ENCODE measurements at places on chromosomes 12 and 14.

GRCh38 chr12:50058743-50059312, 1.4 kb downstream of the ASIC1 start:
- no peak for DNase-seq

- DNase-seq: peak; percentile 23
These were observed 243.2 kb downstream of the CACNA1C start for GRCh38 chr12:2295941-2296461.

DNA sequence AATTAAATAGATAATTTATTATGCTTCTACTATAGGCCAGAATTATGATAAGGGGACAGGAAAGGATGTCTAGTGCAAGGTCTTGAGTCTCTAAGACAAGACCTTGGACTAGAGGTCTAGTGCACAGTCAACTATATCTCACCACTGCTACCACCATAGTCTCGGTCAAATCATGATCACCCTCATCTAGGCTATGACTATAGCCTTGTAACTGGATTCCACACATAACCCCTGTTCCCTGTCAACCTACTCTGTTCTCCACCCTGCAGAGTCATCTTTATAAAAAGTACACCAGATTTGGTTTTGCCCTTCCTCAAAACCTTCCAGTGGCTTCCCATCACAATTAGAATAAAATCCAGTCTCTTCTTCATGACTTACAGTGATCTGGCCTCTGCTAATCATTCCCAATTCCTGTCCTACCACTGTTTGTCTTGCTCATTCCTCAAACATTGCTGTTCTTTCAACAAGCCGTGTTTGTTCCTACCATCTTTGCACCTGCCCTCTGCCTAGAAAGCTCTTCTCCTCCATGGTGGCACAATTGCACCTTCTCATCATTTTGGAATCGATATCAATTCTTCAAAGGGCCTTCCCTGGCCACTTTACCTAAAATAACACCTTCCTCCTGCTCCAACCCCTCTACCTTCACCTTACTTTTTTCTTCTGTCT, 169.4 kb downstream of the FOXN3 start:
- DNase-seq: no peak

DNA sequence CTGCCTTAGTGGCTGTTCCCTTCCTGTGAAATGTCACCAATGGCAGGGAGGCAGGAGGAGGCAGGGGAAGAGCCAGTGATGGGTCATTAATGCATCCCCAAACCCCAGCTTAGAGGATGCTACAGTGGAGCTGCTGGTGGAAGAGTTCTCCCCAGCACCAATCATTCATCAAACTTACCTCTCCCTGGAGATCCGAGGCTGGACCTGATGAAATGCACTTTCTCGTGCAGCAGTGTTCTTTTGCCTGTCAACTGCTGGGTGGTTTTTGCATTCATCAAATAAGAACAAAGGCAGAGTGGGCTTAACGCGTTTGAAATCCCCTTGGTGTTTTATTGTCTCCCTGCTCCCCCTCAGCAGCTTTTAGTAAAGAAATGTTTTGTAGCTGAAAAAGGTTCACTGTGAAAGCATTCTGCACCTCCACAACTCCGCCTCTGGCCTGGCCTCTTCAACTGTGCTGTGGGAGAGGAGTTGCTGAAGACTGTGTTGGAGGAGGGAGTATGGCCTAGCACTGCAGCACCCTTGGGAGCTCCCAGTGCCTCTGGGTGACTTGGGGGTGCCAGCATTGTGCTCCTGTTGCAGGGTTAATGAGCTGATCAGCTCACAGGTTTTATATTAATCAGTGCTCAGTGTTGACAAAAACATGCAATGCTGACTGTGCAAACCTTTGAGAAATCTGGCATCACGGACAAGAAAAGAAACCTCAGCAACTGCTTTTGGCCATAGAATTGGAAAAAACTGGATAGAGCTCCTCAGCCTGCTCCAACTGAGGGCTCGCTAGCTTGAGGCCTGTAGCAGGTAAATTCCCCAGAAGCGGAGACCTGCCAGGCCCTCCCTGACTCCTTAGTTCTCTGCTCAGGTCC, 14.4 kb downstream of the TSPAN9 start:
- DNase-seq: no peak

DNA sequence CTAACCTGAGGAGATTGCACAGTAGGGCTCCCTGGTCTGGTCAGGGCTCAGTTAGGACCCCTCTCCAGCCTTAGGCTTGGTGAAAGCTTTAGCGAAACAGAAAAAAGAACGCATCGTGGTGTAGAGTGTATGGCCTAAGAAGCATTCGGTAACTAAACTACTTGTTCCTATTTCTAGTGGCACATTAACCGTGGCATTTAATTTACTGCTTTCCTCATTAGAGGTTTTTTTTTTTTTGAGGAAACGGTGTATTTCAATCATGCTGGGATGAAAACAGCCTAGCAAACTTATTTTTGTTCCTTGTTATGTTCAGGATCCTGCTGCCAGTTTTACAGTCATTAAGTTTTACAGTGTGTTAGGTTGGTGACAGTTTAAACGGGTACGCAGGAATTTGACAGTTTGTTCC, 518 bp upstream of the OSBPL8 start:
- peak; percentile 52 for DNase-seq

DNA sequence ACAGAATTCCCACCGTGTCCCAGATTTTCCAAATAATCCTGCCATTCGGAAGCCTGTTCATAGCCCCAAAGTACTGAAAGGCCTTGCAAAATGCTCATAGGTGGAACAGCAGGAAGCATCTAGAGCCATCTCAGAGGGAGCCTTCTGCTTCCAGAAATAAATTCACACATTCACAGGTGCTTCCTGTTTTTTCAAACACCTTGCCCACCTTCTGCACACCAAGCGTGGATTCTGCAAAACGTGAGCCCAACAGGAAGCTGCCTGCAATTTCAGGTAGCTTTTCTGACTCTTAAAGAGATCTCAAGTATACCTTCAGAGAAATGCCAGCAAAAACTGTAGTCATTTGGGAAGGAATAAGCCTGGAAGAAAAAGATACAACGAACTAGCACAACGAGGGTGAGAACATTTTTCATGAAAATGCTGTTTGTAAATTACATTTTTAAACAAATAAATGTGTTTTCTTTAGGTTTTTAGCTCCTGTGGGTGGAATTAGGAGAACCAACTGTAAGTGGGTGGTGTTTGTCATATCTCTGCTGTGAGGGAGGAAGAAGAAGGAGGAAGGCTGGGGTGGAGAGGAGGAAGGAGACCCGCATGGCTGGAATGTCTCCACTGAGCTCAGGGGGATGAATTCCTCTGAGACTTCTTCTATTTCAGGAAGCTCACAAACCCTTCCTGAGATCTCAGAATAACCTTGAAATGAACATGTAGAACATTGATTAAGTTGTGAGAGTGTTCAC, at the start of gene IFNG-AS1:
TSS of gene IFNG-AS1 (plus strand) at position 264 of the 737 bp plus-strand sequence.
- no peak for DNase-seq

GRCh38 chr14:55116246-55117030, 12.6 kb upstream of the LGALS3 start:
- DNase-seq: no peak

DNA sequence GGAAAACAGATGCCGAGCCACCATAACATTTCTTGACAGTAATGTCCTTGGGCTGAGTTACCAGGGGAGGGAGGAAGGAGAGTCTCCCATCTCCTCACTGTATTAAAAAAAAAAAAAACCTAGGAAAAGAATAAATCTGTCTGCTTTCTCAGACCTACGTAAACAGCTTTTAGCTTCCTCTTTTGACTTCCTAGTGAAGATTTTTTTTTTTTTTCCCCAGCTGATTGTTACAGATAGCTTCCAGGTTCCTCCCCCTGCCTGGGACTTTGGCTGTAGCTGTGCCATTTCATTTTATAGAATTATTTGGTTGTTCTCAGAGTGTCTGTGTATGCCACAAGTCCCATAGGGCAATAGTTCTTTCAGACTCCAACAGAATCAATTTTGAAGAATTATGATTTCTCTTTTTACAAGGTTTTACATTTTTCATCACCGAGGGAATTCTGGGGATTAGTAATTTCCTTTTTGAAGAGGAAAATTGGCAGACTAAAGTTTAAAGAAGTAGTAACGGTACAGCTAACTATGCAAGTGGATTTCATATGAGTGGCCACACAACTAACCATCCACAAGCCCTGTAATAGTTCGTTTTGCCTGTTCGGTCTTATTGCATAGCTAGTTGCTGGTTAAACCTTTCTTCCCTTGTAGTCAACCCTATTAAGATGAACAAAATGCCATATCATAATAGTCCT, 23.1 kb upstream of the GNS start:
- peak; percentile 79 for DNase-seq

- DNase-seq: no peak
These were observed 1276.3 kb downstream of the TMEM121 start for GRCh38 chr14:106802413-106803364.

- DNase-seq: no peak
These were observed 5.2 kb downstream of the FOXA1 start for GRCh38 chr14:37589715-37590427.

DNA sequence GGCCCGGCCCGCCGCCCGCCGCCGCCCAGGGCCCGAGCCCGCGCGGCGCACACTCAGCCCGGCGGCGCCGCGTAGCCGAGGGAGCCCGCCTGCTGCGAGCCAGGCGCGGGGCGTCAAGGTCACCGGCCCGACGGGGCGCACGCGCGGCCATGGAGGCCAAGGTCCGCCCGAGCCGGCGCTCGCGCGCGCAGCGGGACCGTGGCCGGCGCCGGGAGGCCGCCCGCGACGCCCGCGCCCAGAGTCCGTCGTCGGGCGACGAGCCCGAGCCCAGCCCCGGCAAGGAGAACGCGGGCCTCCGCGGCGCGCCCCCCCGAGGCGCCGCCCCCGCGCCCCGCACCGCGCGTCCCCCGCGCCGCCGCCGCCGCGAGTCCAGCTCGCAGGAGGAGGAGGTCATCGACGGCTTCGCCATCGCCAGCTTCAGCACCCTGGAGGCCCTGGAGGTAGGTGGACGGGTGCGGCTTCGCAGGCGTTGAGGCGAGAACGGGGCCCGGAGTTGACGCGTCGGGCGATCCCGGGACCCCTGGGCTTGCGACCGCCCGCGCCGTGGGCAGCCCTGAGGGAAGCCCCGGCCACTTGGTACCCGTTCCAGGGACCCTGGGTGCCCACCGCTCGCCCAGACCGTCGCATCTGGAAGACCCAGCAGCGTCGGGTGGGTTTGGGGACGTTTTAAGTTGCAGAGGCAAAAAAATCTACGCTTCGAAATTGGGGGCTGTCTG, 629 bp downstream of the FBRSL1 start:
- no peak for DNase-seq

GRCh38 chr14:30195941-30196340, 268.3 kb upstream of the PRKD1 start:
- DNase-seq: peak; percentile 37

- no peak for DNase-seq
These were observed 21.1 kb downstream of the ENTPD5 start for GRCh38 chr14:73997944-73998447.

- DNase-seq: no peak
These were observed 7.6 kb downstream of the YBX3 start for GRCh38 chr12:10715491-10715890.

GRCh38 chr12:132161796-132162507, 17.7 kb downstream of the NOC4L start:
- DNase-seq: no peak

GRCh38 chr12:127480775-127481314, 786.1 kb upstream of the TMEM132C start:
- DNase-seq: no peak

- DNase-seq: no peak
These were observed 59.6 kb upstream of the SCN8A start for GRCh38 chr12:51531284-51531977.

DNA sequence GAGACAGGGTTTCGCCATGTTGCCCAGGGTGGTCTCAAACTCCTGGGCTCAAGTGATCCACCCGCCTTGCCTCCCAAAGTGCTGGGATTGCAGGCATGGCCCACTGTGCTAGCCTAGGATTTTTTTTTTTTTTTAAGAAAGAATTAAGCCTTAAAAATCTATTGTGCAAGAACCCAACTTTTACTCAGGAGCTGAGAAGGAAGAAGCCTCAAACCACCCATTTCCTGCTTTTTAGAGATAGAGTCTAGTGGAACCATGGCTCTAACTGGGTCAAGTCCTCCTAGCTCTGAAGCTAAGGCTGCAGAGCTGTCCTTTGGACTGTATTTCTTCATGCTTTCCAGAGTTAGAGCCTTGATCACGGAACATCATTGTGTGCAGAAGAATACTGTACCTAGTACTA, 1.3 kb upstream of the TSFM start:
- peak; percentile 70 for DNase-seq

GRCh38 chr14:56491299-56492285, 88.0 kb upstream of the TMEM260 start:
- peak; percentile 9 for DNase-seq

DNA sequence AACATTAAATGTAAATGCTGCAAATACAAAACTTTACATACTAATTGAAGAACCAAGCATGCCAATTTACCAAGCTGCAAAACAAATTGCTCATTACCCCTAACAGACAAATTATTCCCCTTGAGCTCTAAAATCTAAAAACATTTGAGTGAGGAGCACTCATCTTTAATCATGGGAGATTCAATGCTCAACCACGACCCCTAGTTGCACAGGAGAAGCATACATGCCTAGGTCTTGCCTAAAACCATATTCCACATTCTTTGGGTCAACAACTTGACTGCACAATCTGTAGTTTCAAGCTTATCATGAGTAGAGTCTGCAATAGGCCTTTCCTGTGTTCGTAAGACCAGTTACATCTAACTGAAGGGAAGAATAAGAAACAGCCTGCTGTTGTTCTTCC, 69.7 kb downstream of the MGAT4C start:
- DNase-seq: no peak

GRCh38 chr12:90978117-90978770, 23.3 kb upstream of the CCER1 start:
- peak; percentile 32 for DNase-seq

GRCh38 chr12:30450872-30451271, 244.8 kb downstream of the IPO8 start:
- no peak for DNase-seq

- DNase-seq: no peak
These were observed 42.9 kb upstream of the VRK1 start for GRCh38 chr14:96754162-96754844.

GRCh38 chr12:78470354-78471195, 394.0 kb upstream of the SYT1 start:
- DNase-seq: no peak
